Muscle of back (tissue), 13 donors: ENCODE measurements at places on chromosomes 7 and 10. TPM values are rescaled to one million over a fixed set of nuclear protein-coding genes. Genes with fewer than 3 reads are reported as not detected.

GRCh38 chr10:43774234-43774769 lies 125.6 kb upstream of the ZNF32 start:
- DNase-seq: no peak

- no peak for DNase-seq
These were observed 215.1 kb downstream of the PRPF18 start for GRCh38 chr10:13801907-13802288.

GRCh38 chr10:61781969-61782403 lies 119.3 kb downstream of the CABCOCO1 start:
- no peak for DNase-seq

- no peak for DNase-seq
These were observed 192.5 kb downstream of the ANK3 start for GRCh38 chr10:60197206-60197605.

DNA sequence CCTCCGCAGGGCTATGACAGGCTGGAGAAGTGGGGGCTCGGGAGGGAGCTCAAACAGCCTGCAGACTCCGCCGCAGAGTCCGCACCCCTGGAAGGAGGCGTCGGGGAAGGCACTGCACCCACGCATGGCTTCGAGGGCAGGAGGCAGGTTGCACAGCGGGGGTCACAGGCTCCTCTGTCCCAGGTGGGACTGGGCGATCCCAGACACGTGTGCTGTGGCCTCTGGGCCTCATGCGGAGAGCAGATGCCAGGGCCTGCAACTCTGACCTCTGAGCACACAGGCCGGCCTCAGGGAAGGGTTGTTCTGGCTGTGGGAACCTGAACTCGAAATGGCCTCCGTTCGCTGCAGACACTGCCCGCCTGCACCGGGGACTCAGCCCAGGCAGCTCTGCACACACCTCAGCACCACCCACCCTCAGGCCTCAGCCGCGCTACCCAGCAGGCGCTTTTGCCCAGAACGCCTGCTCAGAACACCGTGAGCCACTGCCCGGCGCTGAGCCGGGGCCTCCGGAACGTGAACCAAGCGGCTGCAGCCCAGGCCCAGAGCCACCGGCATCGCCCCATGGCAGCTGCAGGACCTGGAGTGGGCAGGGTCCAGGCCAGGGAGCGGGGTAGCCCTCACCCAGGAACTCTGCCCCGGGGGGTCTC lies 71.8 kb upstream of the ADGRA1 start:
- DNase-seq: no peak

DNA sequence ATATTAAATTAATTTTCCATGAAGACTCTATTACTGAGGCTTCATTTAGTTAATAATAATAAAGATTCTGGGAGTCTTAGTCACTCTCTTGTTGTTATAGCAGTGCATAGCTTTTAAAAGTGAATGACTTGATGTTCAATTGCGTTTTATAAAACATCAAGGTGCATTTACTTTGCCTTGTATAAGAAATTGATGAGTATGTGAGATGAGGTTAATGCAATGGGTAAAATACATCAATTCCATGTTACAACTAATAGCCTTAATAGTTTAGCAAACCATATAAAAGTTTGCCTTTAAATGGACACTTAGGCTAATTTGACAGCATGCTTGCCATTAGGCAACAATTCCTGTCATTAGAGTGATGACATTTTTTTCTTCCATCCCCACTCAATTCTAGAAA lies 173.6 kb upstream of the TEX47 start:
- DNase-seq: no peak

GRCh38 chr7:7416031-7416858 lies 119.4 kb downstream of the COL28A1 start:
- no peak for DNase-seq

DNA sequence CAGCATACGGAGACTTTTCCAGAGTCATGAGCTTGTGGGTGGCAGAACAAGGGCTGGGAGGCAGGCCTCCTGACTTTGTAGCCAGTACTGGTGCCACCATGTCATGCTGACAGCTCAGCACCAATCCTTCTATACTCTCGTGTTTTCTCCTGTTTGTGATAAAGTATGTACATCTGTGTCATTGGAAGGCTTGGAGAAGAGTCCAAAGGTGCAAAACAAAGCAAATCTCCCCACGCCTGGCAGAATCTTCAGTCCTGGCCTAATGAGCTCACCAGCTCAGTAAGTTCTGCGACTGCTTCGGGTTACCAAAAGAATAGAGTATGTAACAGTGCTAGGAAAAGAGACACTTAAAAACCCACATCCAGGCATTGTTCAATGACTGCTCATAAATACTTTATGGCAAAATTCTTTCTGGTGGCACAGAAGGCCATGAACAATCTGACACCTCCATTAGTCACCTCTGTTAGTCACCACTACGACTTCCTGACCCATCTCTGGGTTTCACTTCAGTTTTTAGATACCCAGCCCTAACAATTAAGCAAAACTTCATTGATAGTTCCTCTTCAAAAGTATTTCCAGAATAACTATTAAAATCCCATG lies 24.5 kb downstream of the STEAP1 start:
- DNase-seq: no peak

DNA sequence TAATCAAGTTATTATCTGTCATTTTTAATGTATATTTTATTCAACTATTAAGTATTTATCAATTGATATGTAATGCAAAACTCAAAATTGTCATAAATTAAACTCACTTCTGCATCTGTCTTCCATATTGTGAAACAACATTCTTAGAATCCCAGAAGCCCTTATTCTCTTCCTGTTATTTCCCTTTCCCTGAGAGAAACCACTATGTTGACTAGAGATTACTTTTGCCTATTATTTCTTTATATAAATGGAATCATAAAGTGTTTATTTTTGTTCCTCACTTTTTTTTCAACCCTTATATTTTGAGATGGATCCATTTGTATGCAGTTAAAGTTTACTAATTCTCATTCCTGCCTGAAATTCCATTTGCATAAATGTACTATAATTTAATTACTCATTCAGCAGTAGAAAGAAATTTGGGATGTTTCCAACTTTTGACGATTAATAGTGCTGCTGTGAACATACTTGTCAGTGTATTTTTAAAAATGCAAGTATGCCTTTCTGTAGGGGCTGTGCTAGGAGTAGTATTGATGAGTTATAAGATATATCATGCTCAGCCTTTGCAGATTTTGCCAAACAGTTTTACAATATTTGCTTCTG lies 211.2 kb downstream of the SEMA3D start:
- DNase-seq: no peak

GRCh38 chr7:158904599-158904998 lies 48.2 kb downstream of the DYNC2I1 start:
- DNase-seq: no peak

DNA sequence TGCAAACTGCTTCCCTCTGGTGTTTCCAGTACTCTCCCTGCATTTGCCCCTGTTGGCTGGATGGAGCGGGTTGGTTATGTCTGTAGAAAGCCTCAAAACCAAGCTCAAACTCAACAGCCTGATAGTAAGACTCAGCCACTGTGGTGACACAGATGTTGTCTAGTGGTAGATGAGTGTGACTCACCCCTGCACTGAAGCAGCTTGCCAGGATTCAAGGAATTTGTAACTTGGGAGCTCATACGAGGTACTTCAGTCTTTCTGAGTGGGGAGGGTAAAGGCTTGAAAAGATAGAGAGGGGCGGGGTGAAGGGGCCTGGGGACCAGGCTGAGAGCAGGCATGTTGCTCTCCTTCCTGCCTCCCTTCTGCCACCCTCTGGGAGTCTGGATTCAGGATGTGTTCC lies 22.9 kb upstream of the AQP1 start:
- peak; percentile 82 for DNase-seq

DNA sequence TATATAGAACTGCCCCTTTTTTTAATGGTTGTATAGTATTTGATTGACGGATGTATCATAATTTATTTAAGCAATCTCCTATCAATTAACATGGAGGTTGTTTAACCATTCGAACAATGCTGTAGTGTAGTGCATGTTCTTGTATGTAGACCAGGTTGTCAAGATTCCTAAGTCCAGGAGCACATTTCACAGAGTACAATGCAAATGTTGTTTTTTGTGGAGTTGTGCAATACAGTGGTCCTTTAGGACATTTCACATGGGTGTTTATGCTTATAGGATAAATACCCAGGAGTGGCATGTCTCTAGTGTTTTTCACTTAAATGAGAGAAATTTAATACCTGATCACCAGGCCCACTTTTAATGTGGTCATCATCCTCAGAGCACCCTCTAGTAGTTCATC lies 8.1 kb downstream of the ASB4 start:
- DNase-seq: no peak

DNA sequence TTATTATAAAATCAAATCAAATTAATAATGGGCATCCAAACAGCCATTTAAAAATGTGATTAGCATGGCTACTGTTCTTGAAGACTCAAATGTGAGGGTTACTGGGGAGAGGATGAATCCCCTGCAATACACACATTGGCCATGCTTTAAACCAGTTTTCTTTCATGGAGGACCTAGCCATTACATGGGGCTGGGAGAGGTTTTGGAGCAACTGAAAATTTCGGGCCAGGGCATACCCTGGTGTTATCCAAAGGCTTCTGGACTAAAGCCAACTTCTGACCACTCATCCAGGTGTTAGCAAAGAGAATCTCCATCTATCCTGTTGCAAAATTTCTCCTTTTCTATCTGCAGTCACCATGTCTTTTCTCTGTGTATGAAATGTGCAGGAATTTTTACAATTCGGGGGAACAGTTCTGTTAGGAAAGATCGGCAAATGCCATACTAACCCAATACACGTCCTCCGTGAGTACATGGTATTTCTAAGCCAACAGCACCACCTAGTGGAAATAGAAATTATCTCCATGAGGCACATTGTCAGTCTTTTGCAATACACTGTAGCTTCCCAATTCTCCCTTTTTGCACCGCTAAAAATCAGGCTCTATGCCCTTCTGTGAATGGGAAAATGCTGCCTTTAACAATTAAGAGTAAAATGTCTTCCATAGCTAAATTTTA lies 47.0 kb upstream of the ZNF107 start:
- DNase-seq: no peak

DNA sequence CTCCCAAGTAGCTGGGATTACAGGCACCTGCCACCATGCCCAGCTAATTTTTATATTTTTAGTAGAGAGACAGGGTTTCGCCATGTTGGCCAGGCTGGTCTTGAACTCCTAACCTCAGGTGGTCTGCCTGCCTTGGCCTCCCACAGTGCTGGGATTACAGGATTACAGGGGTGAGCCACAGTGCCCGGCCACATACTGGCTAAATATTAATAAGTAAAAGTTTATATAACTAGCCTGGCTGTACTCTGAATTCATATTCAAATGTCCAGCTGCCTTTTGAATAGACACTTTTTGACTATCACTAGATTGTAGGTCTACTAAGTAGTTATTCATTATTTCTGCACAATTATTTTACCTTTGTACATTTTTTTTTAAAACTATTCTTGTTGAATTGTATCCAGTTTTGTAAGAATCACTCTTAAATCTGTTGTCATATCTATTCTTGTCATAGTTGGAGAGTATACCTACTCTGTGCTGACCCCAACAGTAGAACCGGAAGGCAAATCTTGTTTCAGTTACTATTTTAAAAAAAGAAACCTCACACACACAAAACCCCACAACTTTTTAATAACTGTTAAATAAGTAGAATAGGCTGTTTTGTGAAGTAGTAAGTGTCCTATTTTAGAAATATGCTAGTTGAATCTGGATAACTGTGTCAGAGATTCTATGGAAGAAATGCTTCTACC lies 29.6 kb downstream of the MINPP1 start:
- no peak for DNase-seq

GRCh38 chr10:132069122-132069848 lies 3.5 kb downstream of the JAKMIP3 start:
- DNase-seq: no peak

GRCh38 chr10:8444630-8445029 lies 390.1 kb downstream of the GATA3 start:
- DNase-seq: no peak

DNA sequence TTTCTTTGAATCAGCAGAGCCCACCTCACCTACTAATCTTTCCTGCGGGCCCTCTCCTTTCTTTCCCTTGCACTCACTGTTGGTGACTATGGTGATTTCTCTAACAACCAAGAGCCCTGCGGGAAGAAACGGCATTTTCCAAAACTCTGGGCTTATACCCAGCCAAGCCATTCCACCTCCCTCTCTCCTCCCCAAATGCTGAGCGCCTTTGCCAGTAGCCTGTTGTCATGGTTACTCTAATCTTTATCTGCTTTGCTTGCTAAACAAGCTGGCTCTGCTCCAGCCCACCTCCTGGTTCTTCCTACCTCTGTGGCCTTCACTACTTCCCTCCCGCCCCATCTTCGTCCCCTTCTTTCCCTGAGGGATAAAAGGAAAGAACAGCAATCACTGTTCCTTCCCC lies 86.7 kb downstream of the DGKI start:
- no peak for DNase-seq

DNA sequence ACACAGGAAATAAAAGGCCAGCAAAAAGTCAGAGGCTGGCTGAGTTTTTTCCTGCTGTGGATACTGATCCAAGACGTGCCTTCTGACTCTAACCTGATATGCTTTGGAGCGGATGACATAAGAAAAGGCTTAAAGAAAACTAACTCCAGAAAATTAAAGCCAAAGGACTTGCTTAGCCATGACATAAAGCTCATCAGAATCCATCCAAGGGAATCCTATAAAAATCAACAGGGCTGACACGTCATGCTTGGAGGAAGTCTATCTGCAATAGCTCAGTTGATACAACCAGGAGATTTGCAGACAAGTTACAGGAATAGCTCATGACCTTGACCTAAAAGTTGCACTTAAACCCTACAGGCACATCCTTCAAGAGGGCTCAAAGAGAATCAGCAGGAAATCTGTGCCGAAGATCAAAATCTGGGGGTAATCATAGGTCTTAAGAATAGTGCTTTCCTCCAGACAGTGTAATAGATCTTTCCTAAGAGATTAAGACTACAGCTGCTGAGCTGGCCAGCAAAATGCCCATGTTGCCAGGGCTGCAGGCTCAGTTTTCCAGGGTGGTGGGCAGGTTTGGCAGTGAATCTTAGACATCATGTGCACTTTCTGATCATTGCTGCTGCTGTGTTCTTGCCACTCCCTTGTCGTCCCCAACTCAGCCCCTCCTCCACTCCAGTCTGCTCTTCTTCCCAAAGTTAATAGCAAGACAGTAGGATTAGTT lies 111.5 kb upstream of the SVIL start:
- peak; percentile 71 for DNase-seq

DNA sequence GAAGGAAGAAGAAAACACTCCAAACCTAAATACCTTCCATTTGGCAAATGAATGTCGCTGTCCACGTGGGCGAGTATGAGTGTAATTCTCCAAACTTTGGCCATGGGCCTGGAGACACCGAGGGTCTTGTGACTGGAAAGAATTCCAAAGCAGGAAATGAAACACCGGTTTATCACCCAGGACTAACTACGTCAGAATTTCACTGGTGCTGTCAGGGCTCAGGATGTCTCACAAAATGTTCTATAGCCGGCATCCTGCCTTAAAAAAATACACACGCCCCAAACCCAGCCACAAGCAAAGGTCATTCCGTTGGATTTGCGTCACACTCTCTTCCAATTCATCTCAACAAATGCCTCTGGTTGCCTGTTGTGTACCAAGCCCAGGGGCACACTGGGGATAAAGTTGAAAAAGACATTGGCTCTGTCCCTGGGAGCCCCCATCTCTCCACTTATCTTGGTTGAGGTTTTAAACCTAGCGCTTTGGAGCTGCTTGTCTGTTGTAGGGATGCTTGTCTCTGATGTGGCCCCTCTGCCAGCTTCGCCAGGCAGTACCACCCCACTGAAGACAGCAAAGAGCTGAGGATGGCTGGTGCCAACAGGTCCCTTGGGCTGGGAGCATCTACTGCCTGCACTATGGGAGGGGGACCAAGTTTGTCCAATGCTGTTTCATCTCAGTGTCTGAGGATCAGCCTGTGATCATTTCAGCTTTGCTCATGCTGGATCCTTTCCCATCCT lies 31.2 kb downstream of the GSTO2 start:
- peak; percentile 45 for DNase-seq

Gene AP4M1
- polyA plus RNA-seq: 23.0 TPM

Gene RSPH10B2
- 0.39 TPM for polyA plus RNA-seq

Gene CYREN
- 31.5 TPM for polyA plus RNA-seq

Gene NRAP
- 8.8 TPM for polyA plus RNA-seq
